ENCODE measurements at places on chromosomes 11 and 22.

DNA sequence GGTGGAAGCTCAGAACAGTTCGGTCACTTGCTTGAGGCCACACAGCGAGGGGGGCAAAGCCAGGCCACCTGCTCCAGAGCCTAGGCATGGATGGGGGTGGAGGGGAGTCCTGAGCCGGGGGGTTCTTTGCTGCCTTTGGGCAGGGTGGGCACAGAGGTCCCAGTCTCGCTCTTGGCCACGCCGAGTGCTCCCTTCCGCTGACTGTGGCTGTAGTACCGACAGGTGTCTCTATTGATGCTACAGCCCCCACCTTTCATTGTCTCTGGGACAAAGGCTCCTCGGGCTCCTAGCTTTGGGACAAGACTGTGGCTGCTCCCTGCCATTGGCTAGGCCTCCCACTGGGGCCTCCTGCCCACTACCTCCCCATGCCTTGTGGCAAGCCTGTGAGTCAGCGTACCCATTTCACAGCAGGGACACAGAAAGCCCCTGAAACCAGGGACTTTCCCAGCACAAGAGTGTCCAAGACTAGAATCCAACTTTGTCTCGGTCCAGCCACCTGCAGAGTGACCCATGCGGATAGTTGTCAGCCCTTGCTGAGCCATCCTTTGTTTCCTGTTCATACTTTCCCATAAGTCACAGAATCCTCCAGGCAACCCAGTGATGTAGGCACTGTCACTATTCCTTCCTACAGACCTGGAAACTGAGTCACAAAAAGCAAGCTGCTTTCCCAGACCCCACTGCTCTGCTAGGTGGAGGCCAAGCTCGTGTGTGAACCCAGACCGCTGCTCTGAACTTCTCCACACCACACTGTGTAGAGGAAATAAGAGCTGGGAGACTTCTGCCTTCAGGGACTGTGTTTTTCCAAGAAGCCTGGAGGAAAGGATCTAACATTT, 17.2 kb downstream of the MYEOV start:
- DNase-seq = no peak

DNA sequence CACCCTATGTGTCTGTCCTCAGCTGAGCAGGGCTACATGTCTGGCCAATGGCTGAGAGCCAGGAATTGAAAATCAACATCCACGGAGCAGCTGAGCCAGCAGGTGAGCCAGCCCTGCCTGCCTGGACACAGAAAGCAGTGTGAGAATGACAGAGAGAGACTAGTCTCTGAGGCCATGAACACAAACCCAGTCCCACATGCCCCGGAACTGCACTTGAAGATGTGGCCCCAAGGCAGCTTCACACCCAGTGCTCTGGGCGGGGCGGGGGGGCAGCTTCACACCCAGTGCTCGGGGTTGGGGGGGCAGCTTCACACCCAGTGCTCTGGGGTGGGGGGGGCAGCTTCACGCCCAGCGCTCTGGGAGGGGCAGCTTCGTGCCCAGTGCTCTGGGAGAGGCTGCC, 37.6 kb downstream of the TRMU start:
- no peak for DNase-seq

DNA sequence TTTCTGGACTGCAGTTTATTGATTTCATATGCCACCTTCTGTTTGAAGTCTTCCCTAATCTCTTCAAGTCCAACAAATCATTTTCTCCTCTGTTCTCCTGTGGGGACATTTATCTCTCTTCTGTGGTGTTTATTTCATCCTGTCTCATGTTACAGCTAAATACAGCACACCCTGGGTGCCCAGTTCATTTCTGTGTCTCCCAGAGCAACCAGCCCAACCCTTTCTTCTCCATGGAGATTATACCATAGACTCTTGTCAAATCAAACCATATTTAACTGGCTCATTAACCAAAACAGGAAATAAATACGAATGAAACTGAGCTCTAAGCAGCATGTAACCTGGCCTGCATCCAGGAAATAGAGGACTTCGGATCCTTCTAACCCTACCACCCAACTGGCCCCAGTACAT, at the start of gene MS4A8:
Gene MS4A8, plus strand, starts transcription at position 329 of the 408 bp plus-strand sequence. CDS start 1,249 bp downstream, outside the sequence.
- DNase-seq = no peak

DNA sequence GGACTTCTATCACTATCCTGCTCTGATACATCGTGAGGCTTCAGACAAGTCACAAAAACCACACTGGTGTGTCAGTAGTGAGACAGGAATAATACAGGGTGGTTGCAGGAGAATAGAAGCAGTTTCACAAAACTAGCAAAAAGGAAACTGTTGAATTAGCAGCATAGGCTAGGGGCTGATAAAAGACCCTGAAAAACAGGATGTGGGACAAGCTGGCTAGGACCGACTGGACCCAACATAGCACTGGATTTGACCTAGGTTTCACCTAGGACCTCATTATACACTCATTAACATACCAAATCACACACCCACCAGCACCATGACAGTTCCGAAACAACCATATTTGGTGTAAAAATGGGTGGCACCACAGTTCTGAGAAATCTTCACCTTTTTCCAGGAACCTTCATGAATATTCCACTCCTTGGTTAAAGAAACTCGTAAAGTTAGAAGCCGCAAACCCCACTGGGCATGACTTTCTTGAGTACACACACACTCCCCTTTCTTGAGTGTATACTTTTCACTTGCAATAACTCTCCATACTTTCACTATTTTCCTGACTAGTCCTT, 76.2 kb downstream of the SLC1A2 start:
- DNase-seq = no peak

DNA sequence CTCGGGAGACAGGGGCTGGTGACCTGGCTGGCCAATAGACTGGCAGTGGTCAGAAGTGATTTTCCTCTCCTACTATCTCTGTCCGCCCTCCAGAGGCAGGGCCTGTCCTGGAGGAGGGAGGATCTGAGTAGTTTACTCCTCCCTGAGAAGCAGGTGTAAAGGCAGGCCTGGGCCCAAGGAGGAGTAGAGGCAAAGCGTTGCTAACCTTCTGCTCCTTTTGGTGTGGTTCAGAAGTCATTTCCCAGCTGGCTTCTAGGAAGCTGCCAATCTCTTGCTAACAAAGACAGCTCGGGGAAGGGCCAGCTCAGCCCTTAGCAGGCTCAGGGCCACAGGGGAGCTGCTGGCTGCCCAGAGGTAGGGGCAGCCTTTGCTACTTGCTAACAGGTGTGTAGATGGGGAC, 151.1 kb upstream of the NECTIN1 start:
- no peak for DNase-seq

Measured in activated T-cell treated with anti-CD3 and anti-CD28 coated beads, Interleukin-2, amount 50 U/mL, for 1 hour (primary cell).